ENCODE measurements at places on chromosomes 5 and 9. TPM values are rescaled to one million over a fixed set of nuclear protein-coding genes. Genes with fewer than 3 reads are reported as not detected.

Gene RANBP17
- 0.42 TPM for total RNA-seq

Gene ZDHHC11
- 0.37 TPM for total RNA-seq

Gene PCDHA9
- total RNA-seq = 0.03 TPM

Gene SREK1
- 63.1 TPM for total RNA-seq
